Activated CD4-positive, alpha-beta T cell treated with anti-CD3 and anti-CD28 coated beads, Interleukin-2, Interleukin-4, amounts not matched to agents 100 ng/mL and 50 ng/mL, durations not matched to agents 16 hours and 8 hours (primary cell): ENCODE measurements at places on chromosomes 2 and 18.

- no peak for DNase-seq
These were observed 79.3 kb downstream of the CLHC1 start for GRCh38 chr2:55152475-55153412.

DNA sequence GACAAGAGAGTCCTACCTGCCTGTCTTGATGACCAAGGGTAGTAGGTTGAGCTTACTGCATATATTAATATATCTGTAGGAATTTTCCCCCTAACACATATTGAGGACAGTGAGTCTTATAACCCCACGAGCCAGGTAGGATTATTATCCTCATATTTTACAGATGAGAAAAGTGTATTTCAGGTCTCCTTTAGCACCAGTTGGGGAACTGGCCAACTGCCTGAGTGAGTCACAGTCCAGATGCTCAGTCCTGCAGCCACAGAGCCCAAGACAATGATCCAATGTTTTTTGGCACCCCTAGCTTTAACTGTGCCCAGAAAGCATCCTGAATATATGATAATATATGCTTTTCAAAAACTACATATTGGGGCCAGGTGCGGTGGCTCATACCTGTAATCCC, 30.8 kb upstream of the GLS start:
- no peak for DNase-seq

GRCh38 chr2:227451655-227451992, 20.3 kb upstream of the AGFG1 start:
- no peak for DNase-seq

DNA sequence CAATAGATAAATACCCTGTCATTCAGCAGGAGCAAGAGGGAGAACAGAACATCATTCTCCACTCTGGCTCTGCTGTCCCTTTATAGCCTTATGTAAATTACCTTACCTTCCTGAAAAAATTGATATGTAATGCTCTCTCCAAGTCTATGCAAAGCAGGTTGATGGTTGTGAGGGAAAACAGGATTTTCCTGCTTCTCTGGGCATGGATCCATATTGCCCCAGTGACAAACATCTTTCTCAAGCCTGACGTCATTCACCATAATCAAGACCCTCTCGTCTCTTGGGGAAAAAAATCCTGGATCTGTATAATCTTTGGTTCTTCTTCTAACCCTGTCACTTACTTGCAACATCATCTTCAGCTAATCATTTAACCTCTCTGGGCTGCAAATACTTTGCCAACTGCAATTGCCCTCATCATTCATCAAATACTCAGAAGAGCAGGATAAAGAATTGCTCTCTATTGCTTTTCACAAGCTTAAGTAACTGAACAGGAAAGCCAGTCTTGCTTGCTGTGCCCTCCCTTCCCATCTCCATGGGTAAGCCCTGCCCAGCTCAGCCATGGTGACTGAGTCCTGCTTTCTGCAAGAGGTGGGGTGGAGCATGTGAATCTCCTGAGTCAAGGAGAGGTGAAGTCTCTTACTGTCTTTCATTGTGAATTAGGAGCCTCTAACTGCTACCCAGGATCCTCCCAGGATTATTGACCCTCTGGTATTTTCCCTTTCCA, 123.7 kb upstream of the KLF7 start:
- DNase-seq = no peak

- no peak for DNase-seq
These were observed 10.3 kb upstream of the ATOH8 start for GRCh38 chr2:85743304-85743978.

DNA sequence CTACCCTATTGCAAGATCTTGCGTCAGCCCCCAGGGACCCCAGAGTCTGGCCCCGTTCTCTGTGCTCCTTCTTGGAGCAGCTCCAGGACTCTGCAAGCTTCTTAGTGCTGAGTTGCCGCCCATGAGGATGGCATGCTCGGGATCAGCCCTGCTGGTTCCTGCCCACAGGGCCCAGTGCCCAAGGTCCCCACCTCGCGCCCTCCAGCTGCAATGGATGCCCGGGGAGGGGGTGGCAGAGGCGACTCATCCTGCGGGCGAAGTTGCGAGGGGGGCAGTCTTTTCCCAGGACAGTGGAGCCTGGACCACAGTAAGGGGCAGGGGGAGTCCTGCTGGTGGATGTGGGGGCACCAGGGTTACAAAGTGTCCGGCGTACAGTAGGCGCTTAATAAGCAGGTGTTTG, 261.9 kb downstream of the BCL2 start:
- no peak for DNase-seq

DNA sequence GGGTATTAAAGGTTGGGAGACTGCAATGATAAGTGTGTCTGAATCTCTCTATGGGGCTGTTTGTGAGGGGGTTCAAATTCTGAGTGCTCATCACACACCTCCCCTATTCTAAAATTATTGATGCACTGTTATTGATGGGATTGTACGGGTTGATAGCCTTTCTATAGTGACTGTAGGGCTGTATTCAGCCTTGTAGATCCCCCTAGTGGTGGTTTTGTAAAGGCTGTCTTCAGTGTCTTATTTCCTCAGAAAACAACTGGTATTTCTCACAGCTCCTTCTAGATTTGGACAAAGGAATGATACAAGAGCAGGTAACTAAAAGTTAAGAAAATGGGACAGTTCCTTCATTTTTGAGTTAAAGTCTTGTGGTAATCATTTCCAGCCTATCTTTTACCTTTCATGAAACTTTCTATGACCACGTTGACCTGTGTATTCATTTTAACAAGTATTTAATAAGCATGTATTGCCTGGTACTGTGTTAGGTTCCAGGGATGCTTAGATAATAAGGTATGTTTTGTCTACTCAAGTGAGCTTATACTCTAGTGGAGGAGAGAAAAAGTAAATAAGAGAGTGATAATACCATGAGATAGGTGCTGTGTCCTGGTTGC, 21.2 kb downstream of the SMAD4 start:
- DNase-seq = peak; percentile 53

DNA sequence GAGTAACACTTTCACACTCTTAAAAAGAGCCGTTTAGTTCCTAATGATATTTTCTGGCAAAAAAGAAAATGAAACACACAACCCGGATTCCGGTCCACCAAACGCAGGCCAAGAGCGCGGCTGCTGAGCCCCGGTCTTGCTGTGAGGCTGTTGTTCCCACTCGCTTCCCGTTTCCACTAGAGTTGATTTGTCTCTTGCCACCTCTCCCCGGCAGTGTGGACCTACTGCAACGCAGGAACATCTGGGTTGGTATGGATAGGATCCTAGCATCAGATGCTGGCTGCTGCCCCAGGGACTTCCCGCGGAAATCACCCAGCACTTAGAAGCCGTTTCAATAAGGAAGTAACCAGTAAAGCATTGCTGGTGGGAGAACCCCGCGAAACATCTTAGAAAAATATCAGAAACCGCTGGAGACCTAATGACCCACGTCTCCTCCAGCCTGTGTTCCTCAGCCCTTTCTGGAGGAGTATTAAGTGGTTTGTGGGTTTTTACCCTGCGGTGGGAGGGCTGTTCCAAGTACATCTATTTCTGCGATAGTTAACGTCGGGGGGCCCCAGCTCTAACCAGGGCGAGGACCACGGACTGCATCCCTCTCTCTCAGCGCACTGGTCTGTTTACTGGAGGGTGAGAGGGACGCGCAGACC, 939 bp downstream of the DOCK10 start:
- peak; percentile 75 for DNase-seq

DNA sequence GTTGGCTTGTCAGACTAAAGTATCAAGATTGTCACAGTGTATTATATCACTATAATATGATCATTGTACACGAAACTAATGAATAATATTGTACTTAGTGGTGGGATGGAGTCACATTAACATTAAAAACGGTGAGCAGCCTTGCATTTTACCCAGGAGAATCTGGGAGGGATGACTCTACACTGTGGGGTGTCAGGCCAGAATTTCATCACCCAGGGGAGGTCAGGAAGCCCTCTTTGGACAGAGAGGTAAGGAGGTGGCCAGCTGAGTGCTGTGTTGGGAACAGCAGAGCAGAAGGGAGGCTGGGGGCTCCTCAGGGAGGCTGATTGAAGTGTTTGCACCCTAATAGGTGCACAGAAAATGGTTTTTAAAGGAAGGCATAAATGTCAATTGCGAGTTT, 33.0 kb downstream of the CDCA7 start:
- DNase-seq = no peak

- DNase-seq = no peak
These were observed 47.5 kb downstream of the MRPS5 start for GRCh38 chr2:95073856-95074662.

- DNase-seq = no peak
These were observed 234.5 kb downstream of the MTX2 start for GRCh38 chr2:176503776-176504175.
